ENCODE measurements at places on chromosomes 12 and 14. TPM values are rescaled to one million over a fixed set of nuclear protein-coding genes. Genes with fewer than 3 reads are reported as not detected.

SLC17A8 gene
- not detected for total RNA-seq

TAS2R50 gene
- 0.22 TPM for total RNA-seq

CCDC92 gene
- 10.2 TPM for total RNA-seq

TRMT5 gene
- 18.1 TPM for total RNA-seq

NEDD1 gene
- total RNA-seq, result 42.2 TPM
